ENCODE measurements at places on chromosomes 7 and 10.
A peak's percentile ranks its signal among the peaks of the same experiment; 100 is the strongest.

DNA sequence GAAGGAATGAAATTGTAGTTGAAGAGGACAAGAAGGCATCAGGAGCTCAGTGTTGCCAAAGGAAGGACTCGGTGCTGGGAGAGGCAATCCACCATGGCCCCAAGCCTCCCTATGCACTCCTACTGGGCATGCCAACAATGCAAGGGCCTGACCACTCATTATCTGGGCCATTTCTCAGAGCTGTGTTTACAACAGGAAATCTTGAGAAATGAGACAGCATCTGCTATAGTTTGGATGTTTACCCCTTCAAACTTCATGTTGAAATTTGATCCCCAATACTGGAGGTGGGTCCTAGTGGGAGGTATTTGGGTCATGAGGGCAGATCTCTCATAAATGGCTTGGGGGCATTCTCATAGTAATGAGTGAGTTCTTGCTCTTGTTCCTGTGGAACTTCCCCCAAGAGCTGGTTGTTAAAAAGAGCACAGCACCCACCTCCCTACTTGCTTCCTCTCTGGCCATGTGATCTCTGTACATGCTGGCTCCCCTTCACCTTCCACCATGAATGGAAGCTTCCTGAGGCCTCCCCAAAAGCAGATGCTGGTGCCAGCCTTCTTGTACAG, 50.8 kb upstream of the AOAH start:
- H3K4me1 ChIP-seq, result peaks cover 13% of the 10 kb centered on the region
- no peaks in the 10 kb centered on the region for H3K36me3 ChIP-seq
- H3K4me3 ChIP-seq, result no peak overlapping the region
- no peaks in the 10 kb centered on the region for H3K27me3 ChIP-seq
- peak overlapping the region; percentile 6 for H3K27ac ChIP-seq
- DNase-seq, result no peak

GRCh38 chr10:86367152-86367951, 757 bp upstream of the GRID1 start:
- H3K36me3 ChIP-seq, result no peaks in the 10 kb centered on the region
- peaks cover 18% of the 10 kb centered on the region for H3K4me1 ChIP-seq
- H3K4me3 ChIP-seq, result peak overlapping the region; percentile 38

- no peak overlapping the region for H3K27ac ChIP-seq
- H3K4me3 ChIP-seq, result no peak overlapping the region
- no peaks in the 10 kb centered on the region for H3K4me1 ChIP-seq
- H3K27me3 ChIP-seq, result no peaks in the 10 kb centered on the region
- no peaks in the 10 kb centered on the region for H3K36me3 ChIP-seq
Measured at GRCh38 chr10:22219308-22219707, 1.5 kb upstream of the EBLN1 start.

GRCh38 chr7:30201921-30202320, 67.1 kb downstream of the MTURN start:
- peaks cover 18% of the 10 kb centered on the region for H3K36me3 ChIP-seq
- no peak for DNase-seq
- no peak overlapping the region for H3K27ac ChIP-seq
- no peaks in the 10 kb centered on the region for H3K4me1 ChIP-seq
- H3K4me3 ChIP-seq, result no peak overlapping the region

GRCh38 chr10:80077869-80078447, 507 bp upstream of the TMEM254 start:
- H3K36me3 ChIP-seq, result peaks cover 3% of the 10 kb centered on the region
- peak overlapping the region; percentile 94 for H3K4me3 ChIP-seq
- no peak for DNase-seq
- H3K27me3 ChIP-seq, result no peaks in the 10 kb centered on the region

DNA sequence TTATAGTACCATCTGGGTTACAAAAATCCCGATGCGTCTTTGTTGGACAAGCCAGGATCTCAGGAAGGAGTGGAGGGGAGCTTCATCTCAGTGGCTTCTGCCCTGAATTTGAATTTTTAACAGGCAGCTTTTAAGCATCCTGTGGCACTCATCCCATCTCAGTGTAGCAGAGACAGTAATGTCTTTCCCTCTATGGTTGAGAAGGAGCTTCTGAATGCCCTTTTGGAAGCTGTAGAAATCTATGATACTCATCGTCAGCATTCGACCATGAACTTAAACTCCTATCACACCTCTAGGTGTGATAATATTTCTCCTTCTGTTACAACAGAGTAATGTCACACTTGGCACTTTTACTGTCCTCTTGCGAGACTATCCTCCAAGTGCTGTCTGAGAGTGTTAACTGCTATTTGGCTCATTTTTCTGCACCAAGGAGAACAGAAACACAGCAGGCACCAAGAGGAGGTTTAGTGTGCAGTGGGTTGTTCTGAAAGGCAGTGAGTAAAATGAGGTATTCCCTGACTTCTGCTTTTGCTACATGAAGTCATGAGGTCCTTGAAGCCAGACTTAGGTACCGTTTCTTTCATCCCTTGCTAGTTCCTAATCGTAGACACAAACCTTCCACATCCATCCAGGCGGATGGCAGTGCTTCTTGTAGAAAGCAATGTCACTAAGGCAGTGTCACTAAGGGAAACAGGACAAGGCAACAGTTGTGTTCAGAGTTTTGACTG, 177.4 kb downstream of the CELF2 start:
- peaks cover 6% of the 10 kb centered on the region for H3K36me3 ChIP-seq
- H3K4me1 ChIP-seq, result peaks cover 56% of the 10 kb centered on the region
- peak overlapping the region; percentile 8 for H3K27ac ChIP-seq
- DNase-seq, result no peak
- H3K27me3 ChIP-seq, result no peaks in the 10 kb centered on the region
- H3K4me3 ChIP-seq, result no peak overlapping the region
